KG1 (cell line): ENCODE measurements at places on chromosomes 1 and 21.

- DNase-seq: no peak
Observed at GRCh38 chr1:111289371-111289770, 1.3 kb upstream of the CHIA start.

GRCh38 chr1:200774311-200774710, 35.6 kb downstream of the CAMSAP2 start:
- DNase-seq: no peak

DNA sequence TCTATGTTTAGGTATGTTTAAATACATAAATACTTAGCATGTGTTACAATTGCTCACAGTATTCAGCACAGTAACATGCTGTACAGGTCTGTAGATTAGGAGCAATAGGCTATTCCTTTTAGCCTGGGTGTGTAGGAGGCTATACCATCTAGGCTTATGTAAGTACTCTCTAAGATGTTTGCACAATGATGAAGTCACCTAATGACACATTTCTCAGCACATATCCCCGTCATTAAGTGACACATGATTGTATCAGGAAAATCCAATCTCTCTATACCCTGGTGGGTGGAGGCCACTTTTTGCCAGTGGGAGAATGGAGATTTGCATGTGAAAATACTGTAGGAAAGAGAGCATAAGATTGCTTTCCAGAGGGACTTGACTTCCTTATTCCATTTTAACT, 5.5 kb upstream of the TEDDM1 start:
- DNase-seq: no peak

DNA sequence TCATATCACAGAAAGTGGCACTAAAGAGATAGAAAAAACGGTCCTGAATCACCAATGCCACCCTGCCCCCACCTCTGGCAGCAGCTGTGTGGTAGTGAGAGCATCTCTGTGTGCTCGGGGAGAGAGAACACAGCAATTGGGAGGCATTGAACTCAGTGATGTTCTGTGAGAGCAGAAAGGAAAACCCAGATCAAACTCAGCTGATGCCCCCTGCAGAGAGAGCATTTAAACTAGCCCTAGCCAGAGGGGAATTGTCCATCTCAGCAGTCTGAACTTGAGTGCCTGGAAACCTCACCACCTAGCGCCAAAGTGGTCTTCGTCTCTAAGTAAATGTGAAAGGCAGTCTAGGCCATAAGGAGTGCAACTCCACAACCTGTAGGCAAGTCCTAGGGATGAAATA, 21.3 kb downstream of the SLC44A5 start:
- DNase-seq: no peak

DNA sequence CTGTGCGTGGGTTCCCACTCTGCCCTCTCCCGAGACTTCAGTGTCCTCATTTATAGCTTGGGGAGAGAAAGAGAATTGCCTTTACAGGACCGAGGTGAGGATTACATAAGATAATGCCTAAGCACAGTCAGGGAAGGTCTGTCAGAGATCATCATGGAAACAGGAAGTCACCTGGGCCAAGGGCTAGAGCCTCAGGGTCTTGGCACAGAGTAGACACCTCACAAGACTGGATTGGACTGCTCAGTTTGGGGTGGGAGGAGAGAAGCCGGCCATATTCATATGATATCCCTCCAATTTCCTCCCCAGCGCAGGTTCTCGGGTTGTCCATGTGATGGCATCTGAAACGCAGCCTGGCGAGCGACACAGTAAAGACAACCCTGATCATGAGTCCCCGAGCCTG, 3.8 kb downstream of the CNR2 start:
- DNase-seq: no peak

DNA sequence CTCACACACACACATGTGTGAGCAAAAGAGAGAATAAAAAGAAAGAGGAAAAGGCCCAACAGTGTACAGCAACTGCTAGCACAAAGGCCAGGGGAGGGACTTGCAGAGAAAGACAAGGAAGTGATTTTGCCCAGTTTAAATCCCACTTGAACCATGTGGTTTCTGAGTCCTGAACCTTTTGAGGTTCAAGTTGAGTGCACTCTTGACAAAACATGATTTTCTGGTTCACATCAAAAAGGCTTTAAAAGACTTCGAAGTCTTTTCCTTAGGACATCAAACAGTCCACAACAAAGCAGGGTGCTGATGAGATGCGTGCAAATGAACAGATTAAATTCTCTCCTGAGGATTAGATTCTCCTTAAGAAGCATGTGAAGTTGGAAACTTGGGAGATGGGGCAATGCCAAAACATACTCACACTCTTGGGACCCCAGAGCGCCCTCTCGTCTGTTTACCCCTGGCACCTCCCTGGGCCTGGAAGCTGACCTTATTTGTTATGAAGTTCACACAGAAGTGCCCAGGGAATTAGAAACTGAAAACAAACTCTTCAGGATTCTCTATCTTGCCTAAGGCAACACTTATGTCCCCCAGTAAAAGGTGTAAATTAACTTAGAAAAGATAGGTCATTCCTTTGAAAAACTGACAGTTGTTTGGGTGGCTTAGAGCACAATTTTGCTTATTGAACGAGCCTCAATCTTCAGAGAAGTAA, 31.5 kb downstream of the RNF220 start:
- DNase-seq: no peak

GRCh38 chr1:66535061-66535460, 1.1 kb downstream of the SGIP1 start:
- no peak for DNase-seq

DNA sequence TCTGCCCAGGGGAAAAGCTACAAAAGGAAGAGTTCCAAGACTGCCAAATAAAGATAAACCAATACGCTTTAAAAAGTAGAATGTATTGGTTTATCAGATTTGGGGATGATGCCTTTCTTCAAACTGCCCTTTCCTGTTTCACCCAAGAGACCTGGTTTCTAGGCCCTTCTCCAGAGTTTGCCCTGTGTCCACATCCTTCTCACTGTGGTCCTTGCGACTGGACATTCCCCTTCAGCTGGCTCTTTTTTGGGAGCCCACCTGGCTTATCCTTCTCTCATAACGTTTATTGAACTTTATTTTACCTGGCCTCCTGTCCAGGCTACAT, 490 bp upstream of the CZIB start:
- no peak for DNase-seq

- no peak for DNase-seq
Observed at GRCh38 chr1:67578397-67579020, 106.5 kb upstream of the GADD45A start.

GRCh38 chr1:21174654-21175323, 1.9 kb downstream of the EIF4G3 start:
- no peak for DNase-seq

DNA sequence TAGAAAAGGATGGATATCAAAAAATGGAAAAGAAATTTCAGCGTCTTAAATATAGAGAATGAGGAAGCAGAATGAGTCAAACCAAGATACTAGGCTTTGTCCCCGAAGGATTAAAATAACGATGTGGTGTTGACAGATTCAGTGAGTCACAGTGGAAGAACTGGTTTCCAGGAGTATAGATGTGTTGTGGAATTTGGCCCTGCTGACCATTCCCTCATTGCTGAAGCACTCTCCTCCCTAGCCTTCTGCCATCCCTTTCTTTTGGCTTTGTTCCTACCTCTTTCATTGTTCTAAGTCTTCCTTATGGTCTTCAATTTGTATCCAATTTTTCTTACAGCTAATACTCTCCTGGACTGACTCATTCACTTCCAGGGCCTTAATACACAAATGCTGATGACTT, 23.1 kb upstream of the USP25 start:
- DNase-seq: no peak

- DNase-seq: no peak
Observed at GRCh38 chr1:103199001-103199400, 90.7 kb upstream of the COL11A1 start.

GRCh38 chr1:157105298-157105987, 5.8 kb upstream of the ETV3L start:
- no peak for DNase-seq

- DNase-seq: no peak
Observed at GRCh38 chr1:192896376-192896775, 87.5 kb downstream of the RGS2 start.

DNA sequence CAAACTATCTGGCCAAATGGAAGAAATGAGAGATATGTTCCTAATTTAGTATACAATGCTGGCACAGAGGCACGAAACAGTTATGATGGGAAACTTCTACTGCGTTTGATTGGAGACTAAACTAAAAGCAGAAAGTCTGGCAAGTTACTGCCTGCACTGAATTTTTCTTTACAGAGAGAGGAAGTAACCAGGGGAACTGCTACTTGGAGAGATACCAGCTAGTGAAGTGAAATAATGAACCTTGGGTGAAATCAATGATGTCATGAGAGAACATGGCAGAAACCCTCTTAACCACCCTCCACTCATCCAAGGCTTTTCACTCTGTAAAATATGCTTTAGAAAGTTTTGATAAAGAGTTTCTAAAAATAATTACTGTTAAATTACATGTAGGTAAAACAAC, 29.3 kb downstream of the NIBAN1 start:
- DNase-seq: no peak

DNA sequence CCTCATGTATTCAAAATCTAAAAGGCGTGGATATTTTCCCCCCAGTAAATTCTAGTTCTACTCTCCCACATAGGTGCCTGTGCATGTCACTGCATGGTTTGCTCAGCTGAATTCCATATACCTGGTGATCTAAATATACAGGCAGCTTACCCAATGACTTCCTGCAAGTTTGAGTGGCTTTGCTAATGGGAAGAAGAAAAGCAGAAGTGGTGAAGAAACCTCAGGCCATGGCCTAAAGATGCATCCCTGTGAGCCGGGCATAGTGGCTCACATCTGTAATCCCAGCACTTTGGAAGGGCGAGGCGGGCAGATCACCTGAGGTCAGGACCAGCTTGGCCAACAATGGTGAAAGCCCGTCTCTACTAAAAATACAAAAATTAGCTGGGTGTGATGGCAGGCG, 11.5 kb downstream of the SLC44A3 start:
- DNase-seq: peak; percentile 59

GRCh38 chr1:46466477-46467182, 23.0 kb upstream of the DMBX1 start:
- no peak for DNase-seq

DNA sequence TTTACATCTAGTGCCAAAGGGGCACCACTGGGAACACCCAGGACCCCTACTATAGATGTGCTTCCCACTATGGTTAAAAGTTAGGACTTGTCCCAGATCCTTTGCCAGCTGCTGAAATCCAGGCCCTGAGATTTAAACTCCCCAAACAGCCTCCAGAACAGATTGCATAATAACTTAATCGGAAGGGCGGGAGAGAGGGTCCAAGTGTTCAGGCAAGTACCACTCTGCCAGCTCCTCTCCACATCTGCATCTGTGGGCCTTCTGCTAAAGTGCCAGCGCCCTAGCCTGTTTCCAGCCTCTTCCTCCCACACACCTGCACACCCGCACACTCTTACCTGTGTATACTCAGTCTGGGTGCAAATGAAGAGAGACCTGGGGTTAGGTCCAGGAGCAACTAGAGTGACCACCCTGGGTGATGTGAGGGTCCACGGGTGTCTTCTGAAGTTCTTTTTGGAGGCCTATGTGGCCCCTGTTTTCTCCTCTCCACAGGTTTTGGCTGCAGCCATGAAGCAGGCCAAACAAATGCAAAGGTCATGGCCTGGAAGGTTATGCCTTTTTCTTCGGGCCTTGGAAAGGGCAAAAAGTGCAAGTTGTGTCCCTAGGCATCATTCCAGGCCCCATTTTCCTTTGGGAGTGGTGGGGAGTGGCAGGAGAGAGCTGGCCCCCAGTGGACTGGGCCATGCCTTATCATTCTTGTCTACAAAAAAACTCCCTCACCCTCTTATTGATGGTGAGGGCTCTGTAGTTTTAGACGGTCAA, 29.3 kb downstream of the KIRREL1 start:
- no peak for DNase-seq

DNA sequence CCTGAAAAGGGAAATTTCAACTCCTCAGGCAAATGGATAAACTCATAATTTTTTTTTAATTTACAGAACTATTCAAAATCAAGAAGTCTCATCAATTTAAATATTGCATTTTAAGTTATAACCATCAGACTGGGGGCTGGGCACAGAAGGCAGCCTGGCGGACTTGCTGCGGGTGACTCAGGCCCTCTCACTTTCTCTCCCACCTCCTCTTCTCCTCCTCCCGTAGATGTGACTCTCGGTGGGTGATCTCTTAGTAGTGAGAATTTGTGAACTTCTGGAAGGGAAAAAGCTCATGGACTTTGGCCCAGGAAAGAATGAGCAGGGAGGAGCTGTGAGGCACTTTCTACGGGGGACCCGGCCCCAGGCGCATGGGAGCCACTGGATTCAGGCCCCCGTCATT, 32.9 kb downstream of the CLIC6 start:
- no peak for DNase-seq

DNA sequence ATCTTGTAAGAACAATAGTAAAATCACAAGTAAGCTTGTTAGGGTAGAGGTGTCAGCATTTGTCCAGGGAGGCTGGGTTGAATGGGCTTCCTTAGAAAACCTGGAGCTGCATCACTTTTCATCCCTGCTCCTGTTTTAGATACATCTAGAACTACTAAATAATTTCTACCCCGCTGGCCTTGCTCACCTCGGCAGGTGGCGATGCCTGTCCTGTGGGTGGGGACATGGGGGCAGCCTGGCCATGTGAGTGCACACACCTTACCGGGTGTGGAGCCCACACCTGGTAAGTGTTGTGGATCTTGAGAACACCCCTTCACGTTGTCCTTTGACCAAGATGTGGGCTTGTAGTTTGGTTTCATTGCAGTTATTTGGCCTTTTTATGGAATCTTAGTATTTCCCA, 29.7 kb downstream of the URB2 start:
- no peak for DNase-seq

DNA sequence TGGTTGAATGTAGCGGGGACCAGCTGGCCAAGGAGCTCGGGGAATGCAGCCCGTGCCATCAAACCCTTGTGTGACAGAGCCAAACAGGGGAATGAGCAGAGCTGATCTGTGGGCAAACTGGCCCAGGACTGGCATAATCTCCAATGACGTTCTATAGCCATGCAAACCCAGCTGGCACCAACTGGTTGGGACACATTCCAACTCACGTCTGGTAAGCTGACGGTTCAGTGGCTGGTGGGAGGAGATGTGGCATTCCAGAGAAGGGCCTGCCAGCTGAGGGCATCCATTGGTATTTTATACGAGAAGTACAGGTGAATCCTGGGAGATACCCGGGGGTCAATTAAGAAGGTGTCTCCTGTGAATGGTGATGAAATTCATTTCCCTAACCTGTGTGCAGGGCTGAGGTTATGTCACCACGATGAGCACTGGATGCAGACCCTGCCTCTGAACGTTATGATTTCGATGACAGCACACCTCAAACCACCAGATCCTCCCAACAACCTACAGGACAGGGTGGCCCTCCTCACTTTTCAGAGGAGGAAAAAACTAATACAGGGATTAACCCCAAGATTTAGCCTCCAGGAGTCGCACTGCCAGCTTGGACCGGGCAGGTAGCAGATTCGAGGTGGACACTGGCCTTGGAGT, 39.0 kb upstream of the RUNX3 start:
- DNase-seq: no peak
